NT2/D1 (cell line): ENCODE measurements at places on chromosomes 6 and 20.

GRCh38 chr6:79100304-79100703, 22.2 kb upstream of the PHIP start:
- no peak for DNase-seq

DNA sequence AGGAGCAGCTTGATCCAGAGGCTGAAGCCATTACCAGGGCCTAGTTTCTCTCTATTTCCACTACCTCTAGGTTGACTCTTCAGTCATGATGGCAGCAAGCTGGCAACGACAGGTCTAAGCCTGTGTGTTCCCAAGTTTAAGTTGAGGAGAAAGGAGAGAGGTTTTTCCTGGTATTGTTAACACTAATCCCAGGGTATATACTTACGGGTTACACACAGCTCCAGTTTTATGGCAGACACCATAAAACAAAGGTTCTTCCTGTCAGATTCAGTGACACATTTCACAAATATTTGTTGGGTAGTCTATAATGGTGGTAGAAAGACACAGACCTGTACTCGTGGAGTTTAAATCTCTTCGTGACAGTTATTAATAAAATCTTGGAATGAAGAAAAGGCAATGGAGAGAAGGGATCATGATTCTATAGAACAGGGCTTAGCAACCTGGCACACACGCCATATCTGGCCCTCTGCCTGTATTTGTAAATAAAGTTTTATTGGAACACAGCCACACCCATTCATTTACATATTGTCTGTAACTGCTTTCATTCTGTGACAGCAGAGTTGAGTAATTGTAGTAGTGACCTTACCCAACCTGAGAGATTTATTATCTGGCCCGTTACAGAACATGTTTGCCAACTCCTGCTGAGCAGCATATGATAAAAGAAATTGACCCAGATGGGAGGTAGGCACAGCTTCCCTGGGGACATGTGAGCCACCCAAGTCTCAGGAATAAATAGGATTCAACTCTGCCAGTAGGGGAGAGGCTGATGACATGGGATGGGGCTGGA, 323.3 kb downstream of the CDH4 start:
- DNase-seq = no peak

DNA sequence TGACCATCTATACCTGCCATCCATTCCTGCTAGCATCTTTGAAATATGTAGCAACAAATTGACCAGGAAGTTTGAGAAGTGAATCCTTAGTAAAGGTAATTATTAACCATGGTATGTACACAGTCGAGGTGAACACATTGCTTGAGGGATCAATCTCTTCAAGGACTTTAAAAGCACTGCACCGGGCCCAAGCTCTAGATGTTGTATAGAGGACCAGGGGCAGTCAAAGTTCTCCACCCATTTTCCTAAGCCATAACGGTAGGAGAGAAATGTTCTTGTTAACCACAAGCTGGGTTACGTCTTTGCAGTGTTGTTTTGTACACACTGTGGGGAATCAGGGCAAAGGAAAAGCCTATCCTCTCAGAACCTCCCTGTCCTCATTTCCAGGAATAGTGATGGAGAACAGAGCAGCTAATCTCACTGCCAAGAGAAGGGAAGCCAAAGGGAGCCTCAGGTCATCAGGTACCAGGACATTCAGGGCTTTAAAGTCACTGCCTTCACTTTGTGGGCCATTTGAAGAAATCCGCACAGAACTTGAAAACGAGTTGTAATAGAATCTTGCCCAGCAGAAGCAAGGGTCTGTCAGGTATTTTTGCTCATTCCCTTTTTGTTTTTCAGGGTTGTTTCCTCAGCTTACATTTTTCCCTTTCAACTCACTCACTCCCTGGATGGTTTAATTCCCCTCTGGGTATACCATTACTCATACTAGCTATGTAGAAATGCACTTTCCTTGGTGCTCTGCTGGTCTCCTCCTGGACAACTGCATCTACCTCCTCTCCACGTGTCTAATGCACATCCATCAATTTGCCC, 5.3 kb upstream of the PM20D2 start:
- DNase-seq = no peak

DNA sequence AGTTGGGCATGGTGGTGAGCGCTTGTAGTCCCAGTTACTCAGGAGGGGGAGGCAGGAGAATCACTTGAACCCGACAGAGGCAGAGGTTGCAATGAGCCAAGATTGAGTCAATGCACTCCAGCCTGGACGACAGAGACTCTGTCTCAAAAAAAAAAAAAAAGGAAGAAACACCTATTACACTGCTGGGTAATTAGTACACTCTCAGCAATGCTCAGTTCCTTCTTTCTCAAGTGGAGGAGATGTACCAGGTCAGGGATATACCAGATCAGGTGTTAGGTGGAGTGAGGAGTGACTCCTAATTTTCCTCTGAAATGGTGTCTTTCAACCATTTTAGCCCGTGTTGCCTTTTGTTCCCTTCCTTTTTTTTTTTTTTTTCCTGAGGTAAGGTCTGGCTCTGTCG, 30.0 kb upstream of the UBR2 start:
- DNase-seq = no peak

DNA sequence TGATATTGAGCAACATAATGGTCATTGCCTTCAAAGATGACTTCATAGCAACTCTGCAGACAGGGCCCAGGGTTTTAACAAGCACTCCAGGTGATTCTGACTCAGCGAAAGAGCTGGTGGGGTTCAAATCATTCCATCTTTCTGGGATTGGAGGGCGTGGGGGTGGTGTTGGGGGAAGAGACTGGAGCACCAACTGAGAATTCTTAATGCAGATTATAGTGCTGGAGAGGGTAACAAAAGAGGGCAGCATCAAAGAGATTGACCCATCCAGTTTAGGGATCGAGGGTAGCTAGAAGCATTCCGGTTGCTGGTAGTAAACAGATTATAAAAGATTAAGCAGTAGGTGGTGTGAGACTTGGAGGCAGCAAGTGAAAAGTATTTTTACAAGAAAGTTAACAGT, 15.9 kb downstream of the PFDN4 start:
- peak; percentile 57 for DNase-seq

- no peak for DNase-seq
Observed at GRCh38 chr6:45350186-45350710, 22.1 kb downstream of the RUNX2 start.

GRCh38 chr20:7693761-7694160, 246.5 kb downstream of the HAO1 start:
- DNase-seq = no peak

- no peak for DNase-seq
Observed at GRCh38 chr6:100266494-100267401, 198.0 kb downstream of the SIM1 start.

GRCh38 chr6:24489881-24490280, 503 bp upstream of the GPLD1 start:
- no peak for DNase-seq

DNA sequence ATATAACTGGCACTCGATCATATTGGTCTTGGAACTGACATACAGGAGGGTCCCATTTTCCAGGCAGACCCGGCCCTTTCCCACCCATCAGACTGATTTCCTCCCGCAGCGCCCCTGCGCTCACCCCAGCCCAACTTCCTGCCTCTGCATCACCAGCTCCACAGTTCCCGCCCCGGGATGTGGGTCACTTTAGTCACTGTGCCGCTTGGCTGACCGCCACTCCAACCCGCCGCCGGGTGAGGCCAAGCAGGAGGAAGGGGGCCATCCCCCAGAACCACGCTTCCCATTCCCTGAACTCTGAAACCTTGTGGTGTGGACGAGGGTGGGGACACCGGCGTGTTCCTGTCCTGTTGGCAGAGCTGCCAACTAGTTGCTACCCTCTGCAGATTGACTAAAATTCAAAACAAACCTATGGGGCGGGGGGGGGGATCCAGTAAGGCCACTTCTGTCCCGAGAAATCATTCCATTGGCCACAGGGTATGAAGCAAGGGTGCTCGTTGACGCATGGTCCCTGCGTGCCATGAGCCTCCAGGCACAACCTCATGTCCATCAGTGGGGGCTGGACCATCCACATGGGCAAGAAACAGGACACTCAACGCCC, 12.3 kb downstream of the TGM2 start:
- DNase-seq = no peak

DNA sequence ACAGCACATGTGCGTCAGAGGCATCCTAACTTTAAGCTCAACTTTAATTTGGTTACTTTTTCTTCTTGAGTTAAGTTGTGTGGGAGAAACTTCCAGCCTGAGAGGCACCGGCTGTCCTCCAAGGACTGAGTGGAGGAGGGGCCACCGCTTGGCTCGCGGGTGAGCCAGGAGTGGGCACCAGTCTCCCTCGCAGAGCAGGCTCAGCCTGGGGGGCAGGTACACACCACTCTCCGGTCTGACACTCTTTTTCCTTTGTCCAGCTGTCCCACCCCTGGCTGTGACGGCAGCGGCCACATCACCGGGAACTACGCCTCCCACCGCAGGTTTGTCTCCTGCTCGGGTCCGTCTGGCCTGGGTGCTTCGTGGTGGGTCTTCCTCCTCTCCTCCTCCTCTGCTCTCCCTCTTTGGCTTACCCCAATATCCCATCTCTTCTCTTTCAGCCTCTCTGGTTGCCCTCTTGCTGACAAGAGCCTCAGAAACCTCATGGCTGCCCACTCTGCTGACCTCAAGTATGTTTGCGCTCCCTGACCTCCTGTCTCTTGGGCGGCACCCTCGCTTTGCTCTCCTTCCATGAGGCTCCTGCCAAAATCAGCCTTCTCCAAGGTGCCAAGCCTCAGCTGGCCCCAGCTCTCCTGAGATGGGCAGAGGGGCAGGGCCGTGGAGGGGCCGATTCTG, 32.6 kb upstream of the PCMTD2 start:
- no peak for DNase-seq

- no peak for DNase-seq
Observed at GRCh38 chr20:17660667-17661066, 21.4 kb downstream of the RRBP1 start.

GRCh38 chr6:101454106-101454676, 60.7 kb downstream of the GRIK2 start:
- no peak for DNase-seq

GRCh38 chr6:148464319-148465010, 121.8 kb downstream of the SASH1 start:
- DNase-seq = peak; percentile 22

- DNase-seq = no peak
Observed at GRCh38 chr6:75206576-75207342, 906 bp upstream of the COL12A1 start.

DNA sequence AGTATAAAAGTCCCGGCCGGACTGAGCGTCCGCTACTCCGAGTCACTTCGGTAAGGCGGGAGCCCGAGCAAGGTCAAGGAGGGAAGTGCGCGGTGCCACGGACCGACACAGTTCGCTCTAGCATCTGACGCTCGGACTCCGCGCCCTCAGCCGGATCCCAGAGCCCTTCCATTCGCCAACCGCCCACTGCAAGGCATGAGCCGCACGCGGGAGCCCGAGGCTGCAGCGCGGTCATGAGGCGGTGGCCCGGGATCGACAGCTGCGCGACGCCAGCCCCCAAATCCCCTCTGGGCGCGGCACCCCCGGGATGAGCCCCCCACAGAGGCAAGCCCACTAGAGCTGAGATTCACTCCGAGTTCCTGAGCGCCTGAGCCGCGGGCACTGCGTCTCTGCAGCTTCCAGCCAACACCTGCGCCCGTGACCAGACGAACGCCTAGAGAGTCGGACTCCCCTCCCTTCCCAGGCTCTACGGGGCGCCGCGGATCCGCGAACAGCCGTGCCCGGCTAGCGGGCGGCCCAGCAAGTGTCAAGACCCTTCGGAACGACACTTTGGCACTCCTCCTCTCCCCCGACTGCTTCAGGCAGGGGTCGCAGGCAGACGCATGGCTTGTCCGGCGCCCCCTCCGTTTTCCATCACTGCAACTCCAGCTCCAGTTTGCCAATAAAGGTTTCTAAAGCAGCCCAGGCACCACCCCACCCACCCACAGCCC, 725 bp upstream of the ISM1 start:
- no peak for DNase-seq

DNA sequence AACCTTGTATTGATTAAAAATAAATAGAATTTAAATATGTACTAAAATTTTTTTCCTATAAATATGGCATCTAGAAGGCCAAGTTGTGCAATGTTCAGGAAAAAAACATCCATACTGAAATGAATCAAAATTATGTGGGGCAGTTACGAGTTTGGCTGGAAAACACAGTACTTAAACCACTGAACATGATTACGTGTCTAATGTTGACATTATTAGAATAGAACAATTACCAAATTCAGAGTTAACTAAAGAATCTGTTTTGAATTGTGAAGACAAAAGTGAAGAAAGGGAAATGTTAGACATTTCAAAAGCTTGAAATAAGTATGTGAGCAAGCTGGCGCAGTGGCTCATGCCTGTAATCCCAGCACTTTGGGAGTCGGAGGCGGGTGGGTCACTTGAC, 57.2 kb downstream of the KLHL31 start:
- DNase-seq = no peak

DNA sequence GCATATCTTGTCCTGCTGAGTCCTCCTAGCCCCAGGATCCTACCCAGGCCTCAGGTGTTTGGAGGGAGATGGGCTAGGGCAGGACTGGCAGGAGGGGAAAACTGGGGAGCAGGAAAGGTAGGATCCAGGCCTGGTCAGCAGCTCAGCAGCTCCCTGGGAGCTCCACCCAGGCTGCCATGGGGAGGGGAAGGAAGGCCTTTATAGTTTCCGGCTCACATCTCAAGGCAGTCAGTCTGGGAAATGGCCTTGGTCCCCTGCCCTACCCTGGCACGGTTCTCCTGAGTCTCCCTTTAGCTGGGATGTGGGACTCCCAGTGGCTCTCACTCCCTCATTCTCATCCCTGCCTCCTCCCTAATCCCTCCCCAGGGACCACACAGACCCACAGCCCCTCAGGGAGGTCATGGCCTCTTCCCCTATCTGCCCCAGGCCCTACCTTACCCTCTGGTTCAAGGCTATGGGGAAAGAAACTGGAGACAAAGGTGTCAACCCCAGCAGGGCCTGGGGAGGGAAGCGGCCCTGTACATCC, 1.6 kb downstream of the SLC44A4 start:
- DNase-seq = no peak
